ENCODE measurements at places on chromosomes 2 and 18.

- DNase-seq = peak; percentile 65
Measured at GRCh38 chr2:17792515-17792914, 23.7 kb upstream of the MSGN1 start.

DNA sequence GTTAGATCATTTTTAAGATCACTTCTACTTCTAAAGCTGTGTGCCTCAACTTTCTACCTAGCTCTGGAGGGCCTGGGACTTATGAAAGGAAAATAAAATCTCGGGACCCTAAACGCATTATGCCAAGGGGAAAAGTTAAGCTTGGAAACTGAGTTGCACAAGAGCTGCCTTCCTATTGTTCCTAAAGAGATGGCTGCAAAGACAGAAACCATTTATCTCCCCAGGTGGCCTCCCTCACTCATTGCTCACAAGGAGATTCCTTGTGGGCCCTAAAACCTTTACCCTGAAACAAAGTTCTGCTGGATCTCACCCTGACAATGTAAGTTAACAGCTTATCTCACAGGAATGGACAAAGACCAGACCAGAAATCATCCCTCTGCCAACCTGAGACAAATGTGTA lies 26.8 kb downstream of the TUBB6 start:
- no peak for DNase-seq

DNA sequence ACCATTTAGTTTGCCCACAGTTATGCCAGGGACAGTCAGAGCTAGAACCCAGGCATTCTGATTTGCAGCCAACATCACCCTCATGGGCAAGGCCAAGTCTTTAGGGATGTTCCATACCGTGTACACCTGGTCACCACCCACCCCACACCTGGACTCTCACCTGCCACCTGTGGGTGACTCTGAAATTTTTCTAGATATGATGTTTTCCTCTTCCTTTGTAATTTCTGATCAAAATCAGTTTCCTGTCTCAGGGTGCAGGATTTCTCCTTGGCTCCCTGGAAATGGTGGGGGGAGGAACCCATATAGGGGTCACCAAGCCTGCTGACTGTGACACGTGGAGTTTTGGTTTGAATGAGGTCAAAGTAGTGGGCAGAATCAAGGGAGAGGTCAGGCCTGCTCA lies 138.2 kb downstream of the ACOXL start:
- no peak for DNase-seq

DNA sequence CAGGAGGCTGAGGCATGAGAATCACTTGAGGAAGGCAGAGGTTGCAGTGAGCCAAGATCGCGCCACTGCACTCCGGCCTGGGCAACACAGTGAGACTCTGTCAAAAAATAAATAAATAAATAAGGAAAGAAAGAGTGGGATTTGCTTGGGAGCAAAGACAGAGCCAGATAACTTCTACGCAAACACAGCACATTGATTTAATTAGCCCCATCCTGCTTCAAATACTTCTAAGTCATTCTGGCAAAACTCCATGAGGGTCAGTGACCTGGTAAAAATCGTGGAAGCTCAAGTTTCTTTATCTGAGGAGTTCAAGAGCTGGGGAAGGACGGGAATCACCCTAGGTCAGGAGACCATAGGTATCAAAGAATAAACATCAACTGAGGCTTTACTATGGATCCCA lies 70.6 kb upstream of the TCF7L1 start:
- peak; percentile 56 for DNase-seq

- DNase-seq = no peak
Measured at GRCh38 chr2:230153390-230153976, 66.3 kb downstream of the SP110 start.

DNA sequence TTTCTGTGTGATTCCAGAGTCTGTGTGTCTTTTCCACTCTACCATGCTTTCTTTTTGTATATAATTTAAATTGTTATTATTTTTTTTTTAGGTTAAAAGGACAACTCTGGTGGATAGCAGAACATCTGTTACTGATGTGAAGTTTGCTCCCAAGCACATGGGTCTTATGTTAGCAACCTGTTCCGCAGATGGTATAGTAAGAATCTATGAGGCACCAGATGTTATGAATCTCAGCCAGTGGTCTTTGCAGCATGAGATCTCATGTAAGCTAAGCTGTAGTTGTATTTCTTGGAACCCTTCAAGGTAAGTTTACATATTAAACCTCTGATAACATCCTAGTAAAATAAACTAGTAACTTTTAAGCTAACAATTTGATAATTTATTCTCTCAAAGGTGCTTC lies 15.3 kb downstream of the SEH1L start:
- DNase-seq = no peak

DNA sequence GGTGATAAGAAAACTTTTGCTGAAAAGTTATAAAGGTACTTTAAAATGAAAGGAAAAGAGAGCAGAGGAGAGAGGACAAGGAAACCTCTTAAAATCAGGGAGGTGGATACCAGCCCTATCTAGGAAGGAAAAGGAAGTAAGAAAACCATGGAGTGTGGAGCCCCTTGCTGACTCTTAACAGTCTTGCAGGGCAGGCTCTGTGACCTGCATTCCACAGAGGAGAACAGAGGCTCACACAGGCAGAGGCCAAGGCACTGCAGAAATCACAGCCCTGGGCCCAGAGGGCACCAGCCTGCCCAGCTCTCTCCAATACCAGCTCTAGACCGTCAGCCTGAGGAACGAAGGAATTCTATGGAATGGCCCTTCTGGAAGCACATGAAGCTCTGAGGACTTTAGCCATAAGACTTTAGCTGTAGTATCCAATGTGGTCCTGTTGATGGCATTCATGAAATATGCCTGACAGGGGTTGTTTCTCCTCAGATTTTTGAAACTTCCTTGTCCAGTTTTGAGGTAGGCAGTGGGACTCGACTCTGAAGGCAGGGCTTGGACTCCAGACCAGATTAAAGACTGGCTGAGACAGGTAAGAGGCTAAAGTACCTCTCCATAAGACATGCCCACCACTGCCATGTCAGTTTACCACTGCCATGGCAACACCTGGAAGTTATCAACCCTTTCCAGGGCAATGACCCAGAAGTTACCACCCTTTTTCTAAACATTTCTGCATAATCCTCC lies 216.3 kb downstream of the ANAPC1 start:
- DNase-seq = peak; percentile 68

DNA sequence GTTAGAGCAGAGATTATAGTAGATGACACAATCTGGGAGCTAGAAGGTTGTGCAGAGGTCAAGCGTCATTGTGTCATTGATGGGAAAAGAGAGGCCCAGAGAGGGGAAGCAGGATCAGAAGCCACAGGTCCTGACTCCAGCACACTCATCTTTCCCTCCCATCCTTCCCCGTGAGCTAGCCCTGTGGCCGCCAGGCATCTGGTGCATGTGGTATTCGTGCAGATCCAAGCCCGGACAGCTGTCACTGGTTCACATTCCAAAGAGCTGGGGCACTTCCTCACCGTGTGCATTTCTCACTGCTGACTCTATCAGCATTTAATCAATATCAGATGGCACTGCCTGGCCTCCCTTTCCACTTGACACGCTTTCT lies 94.1 kb upstream of the THOC1 start:
- DNase-seq = peak; percentile 100

DNA sequence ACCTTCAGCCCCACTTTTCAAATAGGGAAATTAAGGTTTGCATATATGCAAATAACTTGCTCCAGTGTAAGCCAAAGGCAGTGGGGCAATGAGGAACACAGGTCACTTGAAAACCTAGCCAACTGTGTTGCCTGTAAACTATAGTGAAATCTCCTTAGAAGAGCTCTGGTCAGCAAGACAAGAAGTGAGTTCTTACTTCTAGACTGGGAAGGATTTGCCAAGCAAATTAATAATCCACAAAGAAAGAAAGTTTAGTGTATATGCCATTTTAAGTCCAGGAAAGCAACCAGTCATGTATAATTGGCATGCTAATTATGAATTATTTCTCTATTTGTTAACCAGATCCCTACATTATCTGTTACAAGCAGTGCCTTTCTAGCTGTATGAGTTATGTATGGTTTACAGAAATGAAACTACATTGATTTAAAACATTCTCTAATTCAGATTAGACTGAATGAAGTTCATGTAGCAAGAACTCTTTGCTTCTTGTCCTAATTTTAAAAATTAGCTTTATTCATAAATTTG lies 129.9 kb downstream of the MTX2 start:
- no peak for DNase-seq

DNA sequence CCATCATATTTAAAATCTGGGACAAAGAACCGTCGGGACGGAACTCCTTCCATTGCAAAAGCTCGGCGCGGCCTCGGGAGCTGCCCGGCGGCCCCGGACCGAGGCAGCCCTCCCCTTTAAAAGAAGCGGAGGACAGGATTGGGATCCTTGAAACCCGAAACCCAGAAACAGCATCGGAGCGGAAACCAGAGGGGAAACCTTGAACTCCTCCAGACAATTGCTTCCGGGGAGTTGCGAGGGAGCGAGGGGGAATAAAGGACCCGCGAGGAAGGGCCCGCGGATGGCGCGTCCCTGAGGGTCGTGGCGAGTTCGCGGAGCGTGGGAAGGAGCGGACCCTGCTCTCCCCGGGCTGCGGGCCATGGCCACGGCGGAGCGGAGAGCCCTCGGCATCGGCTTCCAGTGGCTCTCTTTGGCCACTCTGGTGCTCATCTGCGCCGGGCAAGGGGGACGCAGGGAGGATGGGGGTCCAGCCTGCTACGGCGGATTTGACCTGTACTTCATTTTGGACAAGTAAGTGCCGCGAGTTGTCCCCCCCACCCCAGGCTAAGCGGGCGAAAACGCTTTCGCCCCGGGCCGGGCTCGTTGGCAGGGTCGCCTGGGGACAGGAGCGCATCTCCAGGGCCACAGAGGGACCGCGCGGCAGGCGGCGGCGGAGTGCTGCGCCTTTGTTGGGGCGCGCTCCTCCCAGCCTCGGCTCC lies at the start of gene ANTXR1:
Gene ANTXR1 (plus strand): TSS at position 38 of the 698 bp plus-strand sequence. CDS start 321 bp downstream, at position 359.
- DNase-seq = peak; percentile 61

- DNase-seq = peak; percentile 50
Measured at GRCh38 chr18:24656551-24657443, 196.4 kb downstream of the HRH4 start.

DNA sequence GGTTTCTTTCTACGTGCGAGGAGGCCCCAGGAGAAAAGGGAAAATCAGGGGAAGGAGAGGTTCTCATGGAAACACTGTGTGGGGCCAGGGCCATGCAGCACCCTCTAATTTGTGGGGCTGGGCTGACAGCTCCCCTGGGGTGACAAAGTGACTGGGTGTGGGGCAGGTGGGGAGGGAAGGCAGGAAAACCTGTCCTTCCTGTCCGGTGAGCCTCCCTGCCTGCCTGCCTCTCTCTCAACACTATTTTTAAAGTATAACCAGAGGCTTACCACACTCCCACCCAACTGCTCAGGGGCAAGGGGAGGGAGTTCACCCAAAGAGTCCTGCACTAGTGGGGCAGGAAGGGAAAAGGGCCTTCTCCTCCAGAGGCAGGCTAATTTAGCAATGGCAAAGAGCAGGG lies 10.5 kb upstream of the EPAS1 start:
- DNase-seq = no peak

DNA sequence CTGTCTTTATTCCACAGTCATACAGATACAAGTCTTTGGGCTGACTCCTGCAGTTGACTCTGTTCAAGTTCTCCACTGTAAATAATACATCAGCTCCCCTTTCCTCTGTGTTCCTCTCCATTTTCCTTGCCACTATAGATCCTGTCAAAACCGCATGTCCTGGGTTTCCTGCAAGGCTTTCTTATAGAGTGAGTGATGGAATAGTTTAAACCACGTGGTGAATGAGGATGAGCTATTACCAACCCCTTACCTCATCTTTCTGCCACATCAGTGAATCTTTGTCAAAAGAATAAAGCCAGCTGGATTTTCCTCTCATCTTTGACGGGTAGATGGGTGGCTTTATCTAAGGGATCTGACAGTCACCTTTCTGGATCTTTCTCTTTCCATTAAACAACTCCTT lies 3.9 kb upstream of the GALNT14 start:
- no peak for DNase-seq

- DNase-seq = no peak
Measured at GRCh38 chr2:142603759-142604158, 273.7 kb upstream of the KYNU start.

DNA sequence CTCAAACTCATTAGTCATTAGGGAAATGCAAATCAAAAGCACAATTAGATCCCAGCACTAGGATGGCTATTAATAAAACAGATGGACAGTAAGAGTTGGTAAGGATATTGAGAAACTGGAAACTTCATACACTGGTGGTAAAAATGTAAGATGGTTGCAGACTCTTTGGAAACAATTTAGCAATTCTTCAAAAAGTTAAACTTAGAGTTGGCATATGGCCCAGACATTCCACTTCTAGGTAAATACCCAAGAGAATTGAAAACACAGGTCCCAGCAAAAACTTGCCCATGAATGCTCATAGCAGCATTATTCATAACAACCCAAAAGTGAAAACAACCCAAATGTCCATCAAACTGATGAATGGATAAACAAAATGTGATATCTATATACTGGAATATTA lies 84.9 kb upstream of the ZFP36L2 start:
- DNase-seq = peak; percentile 73

GRCh38 chr18:703213-703967 lies 9.0 kb downstream of the ENOSF1 start:
- DNase-seq = peak; percentile 59

GRCh38 chr18:68152770-68153169 lies 562.1 kb downstream of the TMX3 start:
- DNase-seq = no peak

GRCh38 chr2:6444514-6444913 lies 421.2 kb downstream of the CMPK2 start:
- no peak for DNase-seq

- DNase-seq = no peak
Measured at GRCh38 chr2:121049131-121049530, 235.9 kb downstream of the TFCP2L1 start.

- no peak for DNase-seq
Measured at GRCh38 chr18:6734726-6735430, 5.4 kb downstream of the ARHGAP28 start.

DNA sequence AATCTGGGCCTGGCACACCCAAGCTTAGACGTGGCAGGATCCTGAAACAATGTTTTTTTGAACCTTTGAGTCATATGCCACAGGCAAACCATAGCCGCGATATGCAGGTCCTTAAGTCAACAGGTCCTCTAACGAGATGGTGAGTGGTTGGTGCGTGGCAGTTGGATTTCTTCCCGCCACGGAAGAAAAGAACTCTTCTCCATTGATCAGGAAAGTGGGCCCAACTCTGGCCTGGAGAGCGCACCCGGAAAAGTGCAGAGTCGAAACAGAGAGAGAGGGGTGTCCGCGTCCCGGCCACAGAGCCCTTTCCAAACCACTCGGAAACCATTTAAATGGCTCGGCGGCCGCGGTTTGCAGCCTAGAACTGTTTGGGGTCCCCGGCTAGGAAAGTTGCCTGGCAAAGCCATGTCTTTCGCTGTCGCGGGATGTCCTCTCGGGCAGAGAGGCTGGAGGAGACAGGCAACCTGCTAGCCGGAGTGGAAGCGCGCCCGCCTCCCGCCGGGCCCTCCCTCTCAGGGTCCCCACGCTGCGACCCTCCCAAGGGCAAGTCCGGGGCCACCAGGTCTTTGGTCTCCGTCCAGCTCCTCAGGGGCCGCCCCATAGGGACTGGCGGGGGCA lies 777 bp downstream of the GALNT3 start:
- peak; percentile 19 for DNase-seq

DNA sequence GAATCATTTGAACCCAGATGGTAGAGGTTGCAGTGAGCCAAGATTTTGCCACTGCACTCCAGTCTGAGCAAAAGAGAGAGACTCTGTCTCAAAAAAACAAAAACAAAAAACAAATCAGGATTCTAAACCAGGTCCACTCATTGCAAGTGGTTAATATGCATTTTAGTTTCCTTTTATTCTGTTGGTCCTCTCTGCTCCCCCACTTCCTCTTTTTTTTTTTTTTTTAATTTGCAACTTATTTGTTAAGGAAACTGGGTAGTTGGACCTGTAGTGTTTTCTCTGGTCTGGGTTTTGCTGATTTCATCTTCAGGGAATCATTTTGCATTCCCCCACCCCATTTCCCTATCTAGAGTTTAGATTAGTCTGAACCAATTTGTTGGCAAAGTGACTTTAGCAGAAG lies 14.0 kb downstream of the FER1L5 start:
- DNase-seq = no peak
